Esophagus muscularis mucosa (tissue), 4 donors: ENCODE measurements at places on chromosomes 4 and X. TPM values are rescaled to one million over a fixed set of nuclear protein-coding genes. Genes with fewer than 3 reads are reported as not detected.
A peak's percentile ranks its signal among the peaks of the same experiment; 100 is the strongest.

The TAF7L gene
- not detected for total RNA-seq

The FBXL5 gene
- total RNA-seq = 139 TPM

The TCEAL7 gene
- total RNA-seq = 12.9 TPM

The TLR2 gene
- 7.6 TPM for total RNA-seq

The SULT1B1 gene
- total RNA-seq = 0.34 TPM

The GYPB gene
- not detected for total RNA-seq

The USP26 gene
- not detected for total RNA-seq

The IL2 gene
- total RNA-seq = not detected

The FGFBP1 gene
- 0.33 TPM for total RNA-seq

The SOX3 gene
- total RNA-seq = not detected

The MAGEA9B gene
- not detected for total RNA-seq

The GLOD5 gene
- not detected for total RNA-seq

The SYP gene
- total RNA-seq = 5.6 TPM

The SEL1L3 gene
- total RNA-seq = 5.8 TPM

The WNK3 gene
- 1.7 TPM for total RNA-seq

The SPACA5 gene
- not detected for total RNA-seq

The MAGEB2 gene
- total RNA-seq = not detected

The TSPAN5 gene
- total RNA-seq = 12.9 TPM

The CTAG1A gene
- total RNA-seq = not detected

The DCX gene
- total RNA-seq = under 0.01 TPM

The SERPINA7 gene
- not detected for total RNA-seq

The MGAT4D gene
- not detected for total RNA-seq

The TSPAN7 gene
- total RNA-seq = 53.8 TPM

The ADRA2C gene
- 2.9 TPM for total RNA-seq

DNA sequence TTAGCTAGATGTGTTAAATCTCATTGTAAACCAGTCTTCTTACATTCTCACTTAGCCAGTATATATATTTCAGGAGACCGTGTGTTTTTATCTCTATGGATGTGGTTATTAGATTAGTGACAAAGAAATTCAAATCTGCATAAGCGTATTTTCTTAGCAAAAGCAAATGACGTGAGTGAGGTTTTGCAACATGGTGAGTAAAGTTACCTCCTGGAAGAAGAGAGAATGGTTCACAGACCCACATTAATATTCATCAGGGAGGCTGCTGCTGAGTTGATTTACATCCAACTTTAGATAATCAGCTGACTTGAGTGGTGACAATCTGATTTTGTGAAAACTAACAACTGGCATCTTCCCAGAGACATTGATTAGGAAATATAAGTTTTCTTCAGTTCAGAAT is 589.9 kb upstream of the GALNT7 start:
- DNase-seq = no peak
- H3K27me3 ChIP-seq = no peaks in the 10 kb centered on the region
- H3K27ac ChIP-seq = no peak overlapping the region
- H3K4me3 ChIP-seq = no peak overlapping the region

GRCh38 chr4:25367004-25367621 is 9.9 kb upstream of the ANAPC4 start:
- no peak overlapping the region for H3K27ac ChIP-seq
- no peak for DNase-seq
- H3K36me3 ChIP-seq = peaks cover 15% of the 10 kb centered on the region

GRCh38 chrX:79036157-79036880 is 91.1 kb downstream of the P2RY10 start:
- no peaks in the 10 kb centered on the region for H3K4me1 ChIP-seq
- H3K27ac ChIP-seq = no peak overlapping the region
- no peak overlapping the region for H3K4me3 ChIP-seq

DNA sequence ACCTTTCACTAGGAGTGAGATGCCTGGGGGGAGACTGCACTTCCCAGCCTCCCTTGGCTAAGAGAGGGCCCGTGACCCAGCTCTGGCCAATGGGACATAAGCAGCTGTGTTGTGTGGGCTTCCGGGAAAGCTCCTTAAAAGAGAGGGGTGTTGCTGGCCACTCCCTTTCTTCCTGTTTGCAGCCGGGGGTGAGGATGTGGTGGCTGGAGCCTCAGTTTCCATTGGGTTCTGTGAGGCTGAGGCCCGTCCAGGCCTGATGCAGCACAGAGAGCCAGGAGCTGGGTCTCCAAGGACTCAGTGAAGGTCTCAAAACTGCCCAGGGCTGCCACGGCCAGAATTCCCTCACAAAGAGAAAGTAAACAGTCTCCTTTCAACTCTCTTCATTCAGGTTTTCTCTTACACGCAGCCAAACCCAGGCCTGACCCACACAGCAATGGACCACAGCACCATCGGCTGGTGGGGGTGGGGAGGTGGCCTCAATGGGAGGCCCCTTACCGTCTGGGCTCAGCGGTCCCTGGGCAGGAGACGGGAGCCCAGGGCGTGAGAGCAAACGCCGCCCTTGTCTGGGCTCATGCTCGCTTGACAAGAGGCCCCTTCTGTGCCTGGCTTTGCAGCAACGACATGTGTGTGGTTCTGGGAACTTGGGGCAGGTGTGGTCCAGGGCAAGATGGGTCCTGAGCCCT is 6.6 kb downstream of the NKX1-1 start:
- H3K4me3 ChIP-seq = no peak overlapping the region
- H3K27ac ChIP-seq = no peak overlapping the region
- peaks cover 9% of the 10 kb centered on the region for H3K4me1 ChIP-seq
- no peak for DNase-seq
- H3K36me3 ChIP-seq = peaks cover 4% of the 10 kb centered on the region

DNA sequence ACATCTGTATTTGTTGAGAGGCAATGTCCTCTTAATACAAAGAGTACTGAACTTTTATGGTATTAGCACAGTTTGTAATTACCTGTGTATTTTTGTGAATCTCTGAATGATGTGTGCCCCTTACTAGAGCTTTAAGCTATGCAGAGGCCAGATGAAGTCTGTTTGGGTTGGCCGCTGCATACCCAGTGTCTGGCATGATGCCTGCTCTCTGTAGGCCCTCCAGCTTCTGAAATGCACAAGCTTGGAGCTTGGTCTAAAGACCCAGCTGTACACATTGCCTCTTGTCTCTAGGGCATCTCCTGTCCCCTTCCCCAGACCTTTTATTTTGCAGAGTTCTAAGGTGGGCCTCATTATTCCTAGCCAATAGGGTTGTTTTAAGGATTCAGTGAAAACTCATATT is 68.6 kb downstream of the CDS1 start:
- no peaks in the 10 kb centered on the region for H3K27me3 ChIP-seq
- no peak overlapping the region for H3K4me3 ChIP-seq
- no peak overlapping the region for H3K27ac ChIP-seq

DNA sequence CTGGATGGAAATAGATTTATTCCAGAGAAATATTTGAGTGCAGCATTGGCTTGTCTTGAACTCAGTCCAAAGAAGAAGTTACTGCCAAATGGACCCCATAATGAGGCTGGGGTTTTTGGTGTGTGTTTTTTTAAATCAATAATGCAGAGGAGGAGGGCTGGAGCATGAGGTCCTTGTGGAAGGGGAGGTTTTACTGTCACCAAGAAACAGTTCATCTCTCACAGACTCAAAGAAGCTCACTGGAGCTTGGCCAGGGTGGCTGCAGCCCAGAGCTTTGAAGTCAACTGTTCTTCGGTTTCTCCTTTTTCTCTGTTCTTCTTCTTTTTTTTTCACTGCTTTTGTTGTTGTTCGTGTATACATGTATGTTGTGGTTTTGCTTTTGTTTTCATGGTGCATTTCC is 377.7 kb downstream of the FBXW7 start:
- H3K27me3 ChIP-seq = no peaks in the 10 kb centered on the region
- no peaks in the 10 kb centered on the region for H3K36me3 ChIP-seq
- peaks cover 15% of the 10 kb centered on the region for H3K4me1 ChIP-seq
- H3K27ac ChIP-seq = no peak overlapping the region
- no peak for DNase-seq

- H3K27me3 ChIP-seq = no peaks in the 10 kb centered on the region
- H3K36me3 ChIP-seq = no peaks in the 10 kb centered on the region
- DNase-seq = no peak
- no peak overlapping the region for H3K27ac ChIP-seq
- no peak overlapping the region for H3K4me3 ChIP-seq
- no peaks in the 10 kb centered on the region for H3K4me1 ChIP-seq
These were observed 390.0 kb upstream of the NWD2 start for GRCh38 chr4:36854554-36854953.

DNA sequence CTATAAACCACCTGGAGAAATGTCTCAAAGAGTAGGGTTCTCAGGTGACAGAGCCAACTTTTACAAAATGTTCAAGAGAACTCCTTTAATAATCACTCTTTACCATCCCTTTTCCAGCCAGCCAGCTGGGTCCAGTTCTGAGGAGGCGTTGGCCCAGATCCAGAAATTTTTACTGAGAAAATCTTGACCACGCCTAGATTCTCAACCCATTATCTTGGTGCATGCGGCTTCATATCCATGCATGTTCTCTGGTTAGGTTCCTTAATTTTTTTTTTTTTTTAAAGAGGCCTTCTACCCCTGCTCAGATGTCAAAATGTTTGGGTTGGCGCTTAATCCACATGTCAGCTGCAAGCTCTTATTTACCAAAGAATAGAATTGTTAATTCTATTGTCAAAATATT is 12.0 kb upstream of the MAP7D2 start:
- H3K27me3 ChIP-seq = no peaks in the 10 kb centered on the region
- H3K4me1 ChIP-seq = no peaks in the 10 kb centered on the region
- no peak overlapping the region for H3K4me3 ChIP-seq
- no peak overlapping the region for H3K27ac ChIP-seq
- no peak for DNase-seq

- DNase-seq = no peak
- H3K4me1 ChIP-seq = peaks cover 28% of the 10 kb centered on the region
- H3K27me3 ChIP-seq = no peaks in the 10 kb centered on the region
- H3K36me3 ChIP-seq = peaks cover 64% of the 10 kb centered on the region
These were observed 13.6 kb downstream of the DHX15 start for GRCh38 chr4:24570574-24571236.

GRCh38 chr4:40672528-40673522 is 43.2 kb upstream of the RBM47 start:
- no peaks in the 10 kb centered on the region for H3K36me3 ChIP-seq
- DNase-seq = no peak
- H3K27ac ChIP-seq = no peak overlapping the region
- H3K4me3 ChIP-seq = no peak overlapping the region
- no peaks in the 10 kb centered on the region for H3K27me3 ChIP-seq

- H3K27me3 ChIP-seq = no peaks in the 10 kb centered on the region
- no peak for DNase-seq
- H3K36me3 ChIP-seq = peaks cover 13% of the 10 kb centered on the region
These were observed 40.5 kb downstream of the NFKB1 start for GRCh38 chr4:102541697-102542096.

GRCh38 chr4:48792348-48793006 is 12.4 kb upstream of the FRYL start:
- H3K4me3 ChIP-seq = no peak overlapping the region
- no peaks in the 10 kb centered on the region for H3K27me3 ChIP-seq
- no peak overlapping the region for H3K27ac ChIP-seq
- H3K36me3 ChIP-seq = no peaks in the 10 kb centered on the region
- DNase-seq = no peak

GRCh38 chrX:154840856-154841255 is 6.4 kb upstream of the SMIM9 start:
- H3K4me1 ChIP-seq = no peaks in the 10 kb centered on the region
- no peak overlapping the region for H3K27ac ChIP-seq
- no peak overlapping the region for H3K4me3 ChIP-seq

- no peaks in the 10 kb centered on the region for H3K4me1 ChIP-seq
- DNase-seq = no peak
- no peak overlapping the region for H3K27ac ChIP-seq
- H3K4me3 ChIP-seq = no peak overlapping the region
- H3K27me3 ChIP-seq = no peaks in the 10 kb centered on the region
- no peaks in the 10 kb centered on the region for H3K36me3 ChIP-seq
These were observed 75.7 kb downstream of the IGSF1 start for GRCh38 chrX:131213400-131213799.

- H3K36me3 ChIP-seq = no peaks in the 10 kb centered on the region
- no peaks in the 10 kb centered on the region for H3K4me1 ChIP-seq
- DNase-seq = no peak
These were observed 1455.5 kb downstream of the TECRL start for GRCh38 chr4:62953752-62954151.

DNA sequence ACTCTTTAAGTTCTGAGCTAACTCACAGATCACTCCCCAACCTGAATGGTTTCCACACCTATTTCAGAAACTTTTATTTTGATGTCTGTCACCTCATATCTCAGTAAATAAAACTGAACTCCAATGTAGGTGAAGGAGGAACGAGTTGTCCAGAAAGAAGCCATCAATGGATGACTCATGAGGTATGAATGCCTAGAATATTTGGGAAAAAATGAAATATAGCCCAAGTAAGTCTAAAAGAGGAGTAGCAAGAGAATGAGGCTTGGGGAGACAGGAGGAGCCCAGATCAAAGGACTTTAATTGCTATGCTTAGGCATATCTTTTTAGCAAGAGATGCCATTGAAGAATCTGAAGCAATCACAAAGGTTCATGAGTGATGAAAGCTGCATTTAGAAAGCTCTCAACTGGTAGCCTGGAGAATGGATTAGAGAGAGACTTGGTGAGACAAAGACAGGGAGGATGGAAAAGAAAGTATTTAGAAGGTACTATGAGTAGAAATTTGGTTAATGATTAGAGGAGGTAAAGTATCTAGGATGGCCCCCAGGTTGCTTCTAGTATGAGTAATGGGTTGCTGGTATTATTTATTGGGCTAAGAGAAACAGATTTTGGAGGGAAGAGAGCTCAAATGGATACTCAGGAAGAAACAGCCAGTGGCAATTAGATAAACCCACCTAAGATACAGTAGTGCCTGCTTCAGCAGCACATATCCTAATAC is 39.4 kb downstream of the NOCT start:
- peaks cover 39% of the 10 kb centered on the region for H3K4me1 ChIP-seq
- no peak overlapping the region for H3K4me3 ChIP-seq
- DNase-seq = no peak
- peak overlapping the region; percentile 19 for H3K27ac ChIP-seq
- H3K36me3 ChIP-seq = peaks cover 47% of the 10 kb centered on the region

- H3K4me3 ChIP-seq = peak overlapping the region; percentile 37
- no peak for DNase-seq
- H3K36me3 ChIP-seq = no peaks in the 10 kb centered on the region
- peaks cover 9% of the 10 kb centered on the region for H3K4me1 ChIP-seq
- peaks cover 38% of the 10 kb centered on the region for H3K27me3 ChIP-seq
These were observed 159.4 kb downstream of the TRAM1L1 start for GRCh38 chr4:116925900-116926457.

GRCh38 chr4:41216294-41217019 is 2.1 kb upstream of the APBB2 start:
- H3K4me1 ChIP-seq = peaks cover 54% of the 10 kb centered on the region
- peak overlapping the region; percentile 65 for H3K4me3 ChIP-seq
- peak overlapping the region; percentile 92 for H3K27ac ChIP-seq
- H3K27me3 ChIP-seq = no peaks in the 10 kb centered on the region

DNA sequence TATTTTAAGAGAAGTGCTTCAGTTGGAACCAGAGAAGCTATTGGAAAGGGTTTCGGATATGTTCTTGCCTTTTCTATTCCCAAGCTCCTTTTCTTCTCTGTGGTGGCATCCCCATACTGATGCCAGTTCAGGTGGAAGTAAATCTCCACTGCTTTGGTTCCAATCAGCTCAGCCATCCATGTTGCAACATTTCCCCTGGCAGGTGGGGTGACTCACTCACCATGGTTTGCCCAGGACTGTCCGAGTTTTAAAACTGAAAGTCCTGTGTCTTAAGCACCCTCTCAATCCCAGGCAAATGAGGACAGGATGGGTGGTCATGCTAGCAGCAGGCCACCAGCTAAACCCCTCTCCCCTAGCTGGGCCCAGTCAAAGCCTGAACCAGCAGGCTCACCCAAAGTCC is 15.1 kb downstream of the RAI2 start:
- H3K27ac ChIP-seq = no peak overlapping the region
- no peak overlapping the region for H3K4me3 ChIP-seq
- H3K27me3 ChIP-seq = no peaks in the 10 kb centered on the region
- H3K4me1 ChIP-seq = peaks cover 44% of the 10 kb centered on the region
